Stimulated activated CD8-positive, alpha-beta memory T cell treated with anti-CD3 and anti-CD28 coated beads, Interleukin-4, amount 100 ng/mL, for 4 hours (primary cell): ENCODE measurements at places on chromosomes 1 and 21.

GRCh38 chr1:32012709-32013385 lies 821 bp upstream of the KHDRBS1 start:
- no peak for DNase-seq

- DNase-seq = no peak
These were observed 202.3 kb upstream of the CACYBP start for GRCh38 chr1:174797398-174797797.

DNA sequence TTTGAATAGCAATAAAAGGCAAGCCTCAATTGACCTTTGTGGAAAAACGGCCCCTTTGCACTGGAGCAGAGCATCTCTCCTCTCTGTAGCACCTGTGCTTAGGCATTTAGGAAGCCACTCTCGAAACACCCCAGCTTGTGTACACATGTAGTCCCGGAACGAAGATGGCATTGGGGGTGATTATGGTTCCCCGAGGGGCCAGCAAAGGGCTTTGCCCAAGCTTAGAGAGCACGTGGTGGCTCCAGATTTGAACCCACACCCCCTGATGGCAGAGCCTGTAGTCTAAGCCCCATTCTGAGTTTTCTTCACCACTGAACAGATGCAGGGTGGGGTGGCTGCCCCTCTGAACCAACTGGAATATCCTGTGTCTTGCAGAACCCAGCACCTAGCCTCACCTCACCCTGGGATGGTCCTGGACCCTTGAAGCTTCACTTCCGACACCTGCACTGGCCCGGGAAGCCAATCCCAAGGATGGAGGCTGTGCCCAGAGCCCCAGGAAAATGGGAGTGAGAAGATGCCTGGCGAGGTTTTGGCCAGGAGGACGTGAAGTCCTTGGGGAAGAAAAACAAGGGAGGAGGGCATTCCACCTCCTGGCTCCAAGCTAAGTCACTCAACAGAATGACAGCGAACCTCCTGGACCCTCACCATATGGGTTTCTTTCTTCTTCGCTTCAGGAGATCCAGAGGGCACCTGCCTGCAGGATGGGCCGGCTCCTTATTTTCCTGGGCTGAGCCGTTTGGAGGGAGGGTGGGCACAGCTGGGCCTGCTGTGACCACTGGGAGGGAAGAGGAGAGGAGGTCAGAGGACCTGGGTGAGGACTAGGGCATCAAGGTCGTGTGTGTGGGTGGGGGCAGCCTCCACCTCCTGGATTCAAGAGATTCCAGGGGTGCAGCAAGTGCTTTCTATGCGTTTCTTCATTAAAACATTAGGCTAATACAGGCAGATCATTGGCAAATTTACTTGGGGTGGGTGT lies 37.7 kb downstream of the IGFN1 start:
- DNase-seq = no peak

- DNase-seq = no peak
These were observed 17.6 kb upstream of the RNF187 start for GRCh38 chr1:228469413-228470162.

GRCh38 chr1:36305915-36306209 lies 306 bp upstream of the SH3D21 start:
- no peak for DNase-seq

DNA sequence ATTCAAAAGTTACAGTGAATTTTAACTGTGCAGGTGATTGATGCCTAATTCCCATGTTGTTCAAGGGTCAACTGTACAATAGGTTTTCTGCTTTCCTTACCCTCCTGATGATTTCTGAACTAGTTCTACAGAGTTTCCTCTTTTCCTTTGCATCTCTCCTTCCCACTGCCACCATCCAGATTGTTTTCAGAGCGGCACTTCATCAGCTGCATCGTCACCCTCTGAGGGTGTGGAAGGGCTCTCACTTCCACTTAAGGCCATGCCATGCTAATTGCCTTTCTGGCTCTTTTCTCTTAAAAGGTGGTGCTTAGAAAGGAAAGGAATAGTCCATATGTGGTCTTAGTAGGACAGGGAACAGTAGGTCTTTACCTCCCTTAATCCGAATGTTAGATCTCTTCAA lies 39.1 kb downstream of the DISC1 start:
- DNase-seq = no peak

- no peak for DNase-seq
These were observed 2.1 kb upstream of the SLC44A5 start for GRCh38 chr1:75612976-75613375.

- no peak for DNase-seq
These were observed 17.1 kb downstream of the ETS2 start for GRCh38 chr21:38822778-38823238.

- DNase-seq = peak; percentile 77
These were observed at the start of gene STMN1 for GRCh38 chr1:25905680-25906643. Gene STMN1, minus strand, starts transcription at chr1:25906419. Its CDS starts 1,743 bp downstream, at chr1:25904676.

GRCh38 chr21:45291613-45292398 lies 4.1 kb upstream of the POFUT2 start:
- no peak for DNase-seq

- no peak for DNase-seq
These were observed 27.2 kb upstream of the FOXE3 start for GRCh38 chr1:47388891-47389238.

DNA sequence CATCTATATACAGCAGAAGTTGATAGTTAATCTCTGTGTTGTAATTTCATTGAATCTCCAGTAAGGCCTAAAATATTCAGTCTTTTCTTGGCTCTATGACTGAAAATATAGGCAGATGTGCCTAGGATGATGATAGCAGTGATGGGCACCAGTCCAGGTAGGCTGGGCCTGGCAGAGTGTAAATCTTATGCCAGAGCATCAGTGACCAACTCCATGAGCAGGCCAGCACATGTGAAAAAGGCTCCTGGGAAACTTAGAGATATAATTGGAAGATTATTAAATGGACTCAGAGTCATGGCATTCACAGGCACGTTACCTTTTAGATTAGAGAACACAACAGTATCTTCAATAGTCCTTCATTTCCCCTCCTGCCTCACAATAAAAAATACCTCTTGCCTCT lies 20.7 kb upstream of the CYYR1 start:
- no peak for DNase-seq

- DNase-seq = no peak
These were observed 192.1 kb downstream of the SETD4 start for GRCh38 chr21:35868005-35868868.

GRCh38 chr1:193841857-193842256 lies 655.4 kb upstream of the B3GALT2 start:
- no peak for DNase-seq

DNA sequence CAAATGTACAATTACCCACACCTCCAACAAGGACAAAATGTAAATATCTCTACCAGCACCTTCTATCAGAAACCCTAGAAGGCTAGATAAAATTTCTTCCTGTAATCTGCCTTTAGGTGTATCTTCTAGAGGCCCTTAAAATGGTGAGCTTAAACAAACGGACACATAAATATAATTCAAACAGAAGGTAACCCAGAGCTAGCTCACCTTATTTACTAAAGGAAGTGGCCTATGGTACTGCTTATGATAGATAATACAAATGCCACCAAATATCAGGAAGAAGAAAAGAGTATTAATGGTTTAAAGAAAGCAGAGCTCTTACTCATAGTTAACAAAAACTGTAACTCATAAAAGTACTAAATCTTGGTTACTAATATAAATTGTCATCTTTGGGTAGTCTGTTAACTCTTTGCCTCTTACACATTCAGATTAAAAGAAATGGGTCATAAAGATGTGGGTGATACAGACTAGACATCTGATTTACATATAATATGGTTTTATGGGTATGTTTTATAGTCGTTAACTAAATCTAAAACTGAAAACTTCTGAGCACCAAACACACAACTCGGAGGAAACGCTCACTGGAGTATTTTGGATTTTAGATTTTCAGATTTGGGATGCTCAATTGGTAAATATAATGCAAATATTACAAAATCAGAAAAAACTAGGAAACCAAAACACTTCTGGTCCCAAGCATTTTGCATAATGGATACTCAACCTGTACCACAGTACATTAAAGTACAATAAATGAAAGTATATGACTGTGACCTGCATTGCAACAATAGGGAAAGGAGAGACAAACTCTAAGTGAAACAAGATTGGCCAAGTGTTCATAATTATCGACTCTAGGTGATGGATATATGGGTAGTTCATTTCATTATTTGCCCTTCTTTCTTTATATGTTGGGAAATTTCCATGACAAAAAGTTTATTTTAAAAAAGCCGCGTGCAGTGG lies 23.2 kb downstream of the TRIT1 start:
- DNase-seq = no peak

- DNase-seq = no peak
These were observed 171.8 kb downstream of the PHTF1 start for GRCh38 chr1:113587475-113587874.

DNA sequence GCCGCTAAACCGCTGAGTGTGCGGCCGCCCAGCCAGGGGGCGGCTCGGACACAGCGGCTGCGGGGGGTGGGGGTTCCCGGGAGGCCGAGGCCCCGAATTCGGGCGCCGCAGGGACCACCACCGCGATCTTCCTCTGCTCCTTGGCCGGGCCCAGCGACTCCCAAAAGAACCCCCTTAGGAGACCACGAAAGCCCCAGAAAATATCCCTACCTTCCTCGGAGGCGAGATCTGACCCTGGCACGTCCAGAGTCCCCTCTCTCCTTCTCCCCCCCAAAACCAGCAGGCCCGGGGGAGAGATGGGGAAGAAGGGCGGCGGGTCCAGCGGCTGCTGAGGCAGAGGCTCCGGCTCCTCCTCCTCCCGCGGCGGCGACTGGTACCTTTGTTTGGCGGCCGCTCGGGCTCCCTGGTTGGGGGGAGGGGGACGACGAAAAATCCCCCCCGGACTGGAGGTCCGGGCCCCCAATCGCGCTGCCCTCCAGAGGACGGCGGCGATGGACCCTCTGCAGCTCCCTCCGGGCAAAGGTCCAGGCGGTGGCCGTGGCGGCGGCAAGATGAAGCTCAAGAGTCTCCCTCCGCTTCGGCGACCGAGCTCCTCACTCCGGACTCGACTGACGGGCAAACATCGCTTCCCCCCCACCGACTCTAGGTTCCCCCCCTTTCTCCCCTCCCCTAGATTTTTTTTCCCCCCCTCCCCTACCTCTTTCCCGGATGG lies at the start of gene ARID4B:
TSS of gene ARID4B (minus strand) at position 621 of the 712 bp plus-strand sequence. CDS start 1,260 bp downstream, outside the sequence.
- no peak for DNase-seq

GRCh38 chr1:65003316-65003664 lies 36.9 kb upstream of the JAK1 start:
- no peak for DNase-seq

DNA sequence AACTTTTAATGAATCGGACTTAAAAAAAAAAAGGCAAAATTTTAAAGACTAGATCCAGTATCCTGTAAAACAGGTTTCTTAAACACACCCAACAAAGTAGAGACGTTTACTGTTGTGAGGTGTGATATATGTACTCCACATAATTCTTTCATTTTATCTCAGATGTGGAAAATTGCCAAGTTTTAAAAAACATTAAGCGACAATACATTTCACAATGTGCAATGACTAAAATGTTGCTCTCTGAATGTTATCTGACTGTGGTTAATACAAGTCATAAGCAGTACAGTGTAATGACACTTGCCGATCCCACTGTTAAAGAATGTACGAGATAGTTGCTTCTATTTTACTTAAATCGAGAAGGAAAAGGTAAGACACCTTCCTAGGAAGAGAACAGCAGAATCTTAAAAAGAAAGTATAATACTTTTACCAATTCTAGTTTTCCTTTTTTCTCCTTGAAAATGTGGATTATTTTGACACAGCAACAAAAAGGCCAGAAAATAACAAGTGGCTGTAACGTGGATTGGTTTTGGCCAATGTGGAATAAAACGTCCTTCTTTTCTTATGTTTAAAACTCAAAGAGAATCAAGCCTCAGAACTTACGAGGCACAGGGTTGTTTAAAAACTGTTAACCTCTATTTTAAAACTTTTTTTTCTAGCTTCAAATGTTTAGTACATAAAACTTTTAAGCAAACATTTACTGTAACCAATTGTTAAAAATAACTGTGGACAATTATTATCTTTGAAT lies 51.4 kb downstream of the TP53BP2 start:
- no peak for DNase-seq

GRCh38 chr1:211580303-211580687 lies 1.3 kb upstream of the SLC30A1 start:
- DNase-seq = no peak

- no peak for DNase-seq
These were observed 46.8 kb downstream of the PKNOX1 start for GRCh38 chr21:43021191-43021590.

DNA sequence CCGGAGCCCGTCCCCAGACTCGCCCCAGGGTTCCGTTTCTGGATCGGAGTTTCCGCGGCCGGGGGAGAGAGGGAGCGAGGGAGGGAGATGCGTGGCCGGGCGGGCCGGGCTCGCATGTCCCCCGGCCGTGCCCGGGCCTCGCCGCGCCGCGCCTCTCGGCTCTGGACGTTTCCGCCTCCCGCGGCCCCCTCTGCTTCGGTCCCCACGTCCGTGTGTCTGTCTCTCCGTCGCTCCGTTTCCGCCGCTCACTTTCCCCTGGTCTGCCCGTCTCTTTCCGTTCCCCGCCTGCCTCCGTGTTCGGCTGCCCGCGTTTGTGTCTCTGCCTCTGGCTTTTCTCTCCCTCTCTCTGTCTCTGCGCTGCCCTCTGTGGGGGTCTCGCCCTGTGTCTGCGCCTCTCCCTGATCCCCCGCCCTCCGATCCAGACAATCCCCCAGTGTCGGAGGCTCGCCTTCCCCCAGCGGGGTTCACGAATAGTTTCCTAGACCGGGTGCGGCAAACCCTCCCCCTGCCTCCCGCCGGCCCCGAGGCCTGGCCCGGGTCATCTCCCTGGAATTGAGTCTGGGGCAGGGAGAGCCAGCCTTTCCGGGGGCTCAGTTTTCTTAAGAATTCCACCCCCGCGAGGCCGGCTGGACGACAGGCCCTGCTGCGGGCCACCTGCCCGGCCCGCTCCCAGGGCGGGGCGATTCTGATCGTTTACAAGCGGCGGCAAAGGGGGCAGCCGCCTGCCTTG lies 735 bp downstream of the NBL1 start:
- no peak for DNase-seq

- no peak for DNase-seq
These were observed 5.9 kb downstream of the LHX9 start for GRCh38 chr1:197923038-197923437.

GRCh38 chr21:38718481-38718880 lies 87.2 kb upstream of the ETS2 start:
- no peak for DNase-seq

- DNase-seq = no peak
These were observed 12.5 kb downstream of the TP73 start for GRCh38 chr1:3664700-3665375.

GRCh38 chr1:92306020-92306419 lies 7.2 kb downstream of the RPAP2 start:
- DNase-seq = no peak

GRCh38 chr1:203776636-203777035 lies 11.7 kb downstream of the LAX1 start:
- no peak for DNase-seq

DNA sequence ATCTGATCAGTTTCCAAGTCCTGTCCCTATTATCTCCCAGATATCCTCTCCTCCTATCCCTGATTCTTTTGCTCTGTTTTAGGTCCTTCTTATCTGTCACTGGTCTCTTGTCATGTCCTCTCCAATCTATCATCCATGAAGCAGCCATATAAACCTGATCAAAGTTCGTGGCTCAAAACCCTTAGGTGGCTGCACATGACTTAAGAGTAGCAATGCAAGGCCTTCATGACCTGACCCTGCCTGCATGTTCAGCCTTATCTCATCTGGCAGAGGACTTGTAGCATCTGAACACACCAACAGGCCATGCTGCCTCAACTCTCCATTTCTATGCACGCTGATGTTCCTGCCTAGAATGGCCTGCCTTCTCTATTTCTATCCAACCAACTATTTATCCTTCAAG lies 65.2 kb downstream of the NOS1AP start:
- no peak for DNase-seq
